ENCODE measurements at places on chromosomes 6 and 20.

DNA sequence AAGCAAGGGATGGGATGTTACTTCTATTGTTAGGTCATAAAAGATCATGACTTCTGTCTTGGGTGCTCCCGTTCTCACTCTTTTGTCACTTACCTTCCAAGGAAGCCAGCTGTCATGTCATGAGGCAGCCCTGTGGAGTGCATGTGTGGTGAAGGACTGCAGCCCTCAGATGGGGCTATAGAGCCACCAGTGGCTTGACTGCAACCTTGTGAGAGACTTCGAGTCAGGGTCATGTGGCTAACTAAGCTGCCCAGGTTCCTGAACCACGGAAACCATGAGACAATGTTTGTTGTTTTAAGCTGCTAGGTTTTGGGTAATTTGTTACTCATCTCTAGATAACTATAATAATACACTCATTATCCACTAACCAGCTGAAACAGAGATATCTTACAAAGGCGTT, 477.1 kb downstream of the BTBD3 start:
- DNase-seq: no peak

DNA sequence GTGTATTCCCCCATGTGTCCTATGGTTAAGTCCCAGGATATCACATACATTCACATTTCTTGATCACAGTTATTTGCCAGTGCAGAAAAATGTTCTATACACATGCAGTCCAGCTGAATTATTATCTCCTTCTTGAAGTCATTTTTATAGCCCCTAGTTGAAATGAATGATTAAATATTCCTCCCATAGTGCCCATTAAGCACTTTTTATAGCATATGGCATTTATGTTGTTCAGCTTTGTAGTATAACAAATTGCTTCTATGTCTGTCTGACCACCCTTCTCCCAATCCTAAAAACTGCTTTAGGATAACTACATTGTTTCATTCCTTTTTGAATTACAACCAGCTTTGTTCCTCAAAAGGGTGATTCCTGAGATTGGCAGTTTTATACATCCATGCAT, 123.5 kb downstream of the ADGRB3 start:
- no peak for DNase-seq

- no peak for DNase-seq
Observed at GRCh38 chr6:151306269-151306783, 66.6 kb downstream of the AKAP12 start.

GRCh38 chr6:84095156-84095555, 61.6 kb downstream of the MRAP2 start:
- DNase-seq: no peak

GRCh38 chr6:168315596-168315995, 4.0 kb downstream of the DACT2 start:
- no peak for DNase-seq

DNA sequence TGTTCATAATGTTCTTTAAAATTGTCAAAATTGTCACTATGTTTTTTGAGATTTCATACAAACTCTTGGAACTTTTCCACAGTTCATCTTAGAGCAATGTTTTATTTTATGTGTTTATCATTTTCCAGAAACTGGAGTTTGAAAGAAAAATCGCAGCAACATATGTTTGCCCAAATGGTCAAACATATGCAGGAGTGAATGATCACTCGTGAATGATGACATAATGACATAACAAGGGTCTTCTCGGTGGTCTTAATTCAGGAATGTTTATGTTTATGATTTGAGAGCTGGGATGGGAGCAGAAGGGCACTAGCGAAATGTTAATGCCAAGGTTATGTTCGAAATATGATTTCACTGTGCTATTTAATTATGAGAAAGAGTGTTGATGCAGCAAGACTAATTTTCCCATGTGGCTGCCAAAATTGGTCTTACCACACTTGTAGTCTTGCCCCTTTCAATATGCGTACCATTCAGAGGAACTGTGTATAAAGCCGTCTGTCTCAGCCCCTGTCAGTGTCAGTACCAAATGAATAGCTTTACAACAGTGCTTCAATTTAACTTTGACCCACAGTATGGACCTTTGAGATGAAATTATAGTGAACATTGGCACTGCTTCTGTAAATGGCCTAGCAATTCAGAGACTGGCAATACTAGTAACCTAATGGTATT, 152.3 kb downstream of the CARMIL1 start:
- DNase-seq: no peak

GRCh38 chr20:24027229-24027628, 38.6 kb upstream of the GGTLC1 start:
- DNase-seq: no peak

DNA sequence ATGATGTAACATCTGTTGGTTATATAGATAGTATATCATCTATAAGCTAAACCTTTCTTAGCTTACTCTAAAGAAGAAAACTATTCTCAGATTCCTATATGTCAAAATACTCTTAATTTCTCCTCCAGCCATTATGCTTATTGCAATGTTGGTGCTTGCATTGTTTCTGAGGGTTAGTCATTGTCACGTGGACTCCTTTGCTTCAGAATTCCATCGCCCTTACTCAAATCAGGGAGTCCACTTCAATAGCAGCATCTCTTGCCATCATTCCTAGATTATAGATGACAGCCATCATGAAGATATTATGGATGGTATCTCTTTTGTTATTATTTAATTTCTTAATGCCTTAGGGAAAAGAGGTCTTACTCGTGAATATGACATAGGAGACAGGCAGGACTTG, 776.1 kb downstream of the TENT5A start:
- no peak for DNase-seq

- no peak for DNase-seq
Observed at GRCh38 chr6:835476-836160, 142.7 kb upstream of the EXOC2 start.

GRCh38 chr20:54113566-54113965, 43.2 kb upstream of the BCAS1 start:
- no peak for DNase-seq

DNA sequence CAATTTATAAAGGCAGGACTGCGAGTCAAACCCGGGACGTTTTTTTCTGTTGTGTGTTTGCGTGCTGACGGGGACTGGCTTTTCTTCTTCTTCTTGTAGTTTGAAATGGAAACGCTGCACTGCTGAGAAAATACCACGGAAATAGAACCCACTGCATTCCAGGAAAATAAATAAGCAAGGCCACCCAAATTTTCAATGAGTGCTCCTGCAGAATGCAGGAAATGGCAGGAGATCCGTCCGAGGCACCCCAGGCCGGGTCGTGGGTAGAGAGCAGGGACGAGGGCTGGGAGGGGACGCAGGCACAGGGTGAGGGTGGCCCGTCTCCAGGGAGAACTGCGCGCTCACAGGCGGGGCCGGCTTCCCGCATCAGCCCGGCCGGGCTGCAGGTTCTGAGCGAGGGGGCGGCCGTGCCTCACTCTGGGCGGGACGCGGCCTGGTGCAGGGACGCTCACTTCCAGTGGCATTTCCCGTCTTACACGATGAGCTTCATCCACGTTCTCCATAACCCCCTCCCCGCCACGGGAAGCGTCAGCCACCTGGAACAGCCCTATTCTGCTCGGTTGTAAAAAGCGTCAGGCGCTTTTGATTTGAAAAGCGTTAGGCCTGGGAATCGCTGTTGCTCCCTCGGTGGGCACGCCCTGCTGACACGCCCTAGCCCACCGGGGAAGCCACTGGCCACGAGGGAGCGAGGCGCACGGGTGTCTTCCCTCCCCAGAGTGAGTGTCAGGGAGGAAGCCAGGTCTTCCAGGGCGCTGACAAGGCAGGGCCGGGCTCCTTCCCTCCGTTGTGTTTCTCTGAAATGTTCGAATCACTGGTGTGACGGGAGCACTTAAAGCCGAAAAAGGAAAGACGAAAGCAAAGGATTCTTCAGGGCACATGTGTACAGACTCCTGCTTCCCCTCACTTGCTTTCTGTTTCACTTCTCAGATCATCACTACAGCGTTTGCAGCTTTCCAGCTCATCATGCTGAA, 17.9 kb upstream of the EXOC2 start:
- DNase-seq: peak; percentile 62

DNA sequence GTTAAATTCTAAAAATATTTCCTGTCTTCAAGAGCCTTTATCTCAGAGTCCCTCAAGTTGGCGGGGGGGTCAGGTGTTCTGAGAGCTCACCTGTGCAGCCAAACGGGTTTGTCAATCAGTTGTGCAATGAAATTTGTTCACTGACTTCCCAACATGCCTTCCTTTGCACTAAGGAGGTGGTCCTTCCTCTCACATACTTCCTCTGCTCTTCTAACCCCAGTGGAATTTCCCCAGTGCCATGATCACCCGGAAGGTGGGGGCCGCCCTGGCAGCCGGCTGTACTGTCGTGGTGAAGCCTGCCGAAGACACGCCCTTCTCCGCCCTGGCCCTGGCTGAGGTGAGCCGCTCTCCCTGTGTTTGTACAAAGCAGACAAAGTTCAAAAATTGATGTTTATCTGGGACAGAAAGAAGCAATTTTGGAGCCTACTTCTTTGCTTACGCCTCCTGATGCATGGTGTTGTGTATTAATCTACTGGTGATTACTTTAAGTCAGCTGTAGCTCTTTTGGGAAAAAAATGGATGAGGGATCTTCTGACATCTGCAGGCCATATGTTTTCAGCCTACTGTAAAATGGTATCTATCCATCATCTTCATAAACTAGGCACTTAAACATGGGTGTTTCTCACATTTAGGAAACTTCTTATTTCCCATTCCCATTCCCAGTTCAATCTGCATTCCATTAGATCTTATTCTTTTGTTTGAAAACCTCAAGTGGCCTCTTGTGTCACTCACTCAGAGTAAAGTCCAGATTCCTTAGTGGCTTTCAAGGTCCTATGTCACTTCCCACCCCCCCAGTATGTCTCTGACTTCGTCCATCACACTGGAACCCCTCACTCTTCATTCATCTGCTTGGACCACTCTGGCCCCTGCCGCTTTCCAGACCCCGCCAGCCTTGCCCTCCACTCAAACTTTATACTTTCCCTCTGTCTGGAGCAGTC, 10.1 kb downstream of the ALDH5A1 start:
- DNase-seq: no peak

GRCh38 chr20:36607586-36608387, 2.2 kb downstream of the RAB5IF start:
- no peak for DNase-seq

DNA sequence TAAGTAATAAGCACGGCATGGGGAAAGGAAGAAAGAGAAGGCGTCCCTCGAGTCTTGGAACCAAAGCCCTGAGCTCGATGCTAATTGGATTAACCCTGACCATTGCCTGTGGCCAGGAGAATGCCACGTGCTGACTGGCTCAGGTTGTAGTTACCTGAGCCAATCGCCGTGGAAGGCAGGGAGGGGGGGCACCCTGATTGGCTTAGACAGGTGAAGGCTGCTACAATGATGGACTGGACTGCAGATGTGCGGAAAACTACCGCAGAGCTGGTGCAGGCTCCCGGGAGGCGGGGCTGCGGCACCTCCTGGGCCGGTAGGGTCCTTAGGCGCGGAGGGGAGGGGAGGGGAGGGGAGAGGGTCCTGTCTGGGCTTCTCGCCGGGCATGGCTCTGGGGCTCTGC, 121.3 kb downstream of the TFAP2C start:
- DNase-seq: no peak

GRCh38 chr6:148213366-148213765, 129.3 kb upstream of the SASH1 start:
- DNase-seq: no peak

DNA sequence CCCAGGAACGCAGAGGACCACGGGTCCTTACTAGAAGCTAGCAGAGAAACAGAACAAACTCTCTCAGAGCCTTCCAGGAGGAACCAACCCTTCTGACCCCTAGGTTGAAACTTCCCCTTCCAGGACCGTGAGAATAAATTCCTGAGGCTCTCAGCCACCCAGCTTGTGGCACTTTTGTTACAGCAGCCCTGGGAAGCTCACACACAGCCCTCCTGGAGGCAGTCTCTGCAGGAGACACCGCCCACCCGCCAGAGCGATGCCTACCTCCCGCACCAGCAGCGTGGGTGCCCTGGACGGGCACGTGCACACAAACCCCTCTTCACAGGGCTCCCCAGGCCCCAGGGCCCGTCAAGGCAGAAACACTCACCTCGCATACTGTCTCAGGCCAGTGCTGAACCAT, 4.2 kb downstream of the RNASET2 start:
- DNase-seq: no peak

- DNase-seq: no peak
Observed at GRCh38 chr6:43120101-43120763, 44.1 kb downstream of the PTK7 start.

GRCh38 chr20:59015812-59016711, 3.2 kb upstream of the TUBB1 start:
- no peak for DNase-seq

- DNase-seq: no peak
Observed at GRCh38 chr20:15512916-15513315, 1060.3 kb downstream of the KIF16B start.

DNA sequence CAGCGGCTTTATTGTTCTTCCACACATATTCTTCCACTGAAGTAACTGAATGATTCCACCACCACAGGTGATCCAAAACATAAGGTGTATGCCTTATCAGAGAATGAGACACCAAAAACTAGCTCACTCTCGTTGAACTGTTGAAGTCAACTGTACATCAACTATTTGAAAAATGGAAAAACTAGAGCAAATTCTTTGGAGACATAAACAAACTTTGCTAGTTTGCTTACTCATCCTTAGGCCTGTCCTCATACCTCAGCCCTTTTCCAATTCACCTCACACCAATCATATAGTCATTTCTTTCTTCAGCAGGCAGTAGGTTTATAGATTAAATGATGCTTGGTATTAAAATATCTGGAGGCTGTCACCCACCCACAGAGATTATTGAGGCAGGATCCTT, 77.1 kb upstream of the RNF217 start:
- no peak for DNase-seq

All from LHCN-M2 (cell line).